Hematopoietic multipotent progenitor cell treated with erythropoietin and hydrocortisone succinate and interleukin-3 and kit ligand, for 15 days (in vitro differentiated cells): ENCODE measurements at places on chromosomes 3 and 15.

GRCh38 chr3:191005790-191006189, 143.3 kb upstream of the GMNC start:
- DNase-seq = no peak

GRCh38 chr3:153911116-153911515, 210.1 kb upstream of the ARHGEF26 start:
- DNase-seq = no peak

GRCh38 chr15:33226559-33227181, 32.2 kb upstream of the FMN1 start:
- DNase-seq = peak; percentile 91

- DNase-seq = no peak
Measured at GRCh38 chr15:70358871-70359647, 261.3 kb upstream of the TLE3 start.

DNA sequence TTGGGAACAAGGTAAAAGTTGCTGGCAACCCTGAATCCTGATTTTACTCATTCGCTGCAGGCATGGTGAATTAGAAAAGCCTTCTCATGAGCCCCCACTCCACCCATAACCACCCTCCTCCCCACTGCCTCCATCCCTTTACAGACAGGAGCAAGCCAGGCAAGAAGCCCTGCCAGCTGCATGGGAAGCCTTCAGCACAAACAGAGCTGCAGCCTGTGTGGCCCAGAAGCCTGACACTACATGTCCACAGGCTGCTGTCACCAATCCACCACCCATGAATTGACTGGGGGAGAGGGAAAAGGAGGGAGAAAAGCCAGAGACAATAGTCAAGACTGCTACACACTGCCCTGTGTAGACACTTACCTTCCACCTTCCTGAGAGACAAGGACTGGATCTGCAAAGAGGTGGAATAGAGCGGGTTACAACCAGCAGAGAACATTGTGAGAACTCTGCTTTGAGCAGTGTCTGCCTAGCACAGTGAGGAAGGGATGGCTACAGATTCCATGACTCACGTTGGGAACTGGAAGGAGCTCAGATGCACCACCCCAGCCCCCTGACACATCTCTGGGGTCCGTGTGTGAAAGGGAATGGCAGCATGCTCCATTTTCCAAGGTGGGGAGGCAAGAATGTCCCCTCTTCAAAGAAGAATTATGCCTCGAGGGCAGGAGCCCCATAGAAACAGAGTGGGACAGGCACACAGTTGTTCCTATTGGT, 33.9 kb downstream of the DZIP1L start:
- no peak for DNase-seq
